ENCODE measurements at places on chromosomes 11 and 22.

DNA sequence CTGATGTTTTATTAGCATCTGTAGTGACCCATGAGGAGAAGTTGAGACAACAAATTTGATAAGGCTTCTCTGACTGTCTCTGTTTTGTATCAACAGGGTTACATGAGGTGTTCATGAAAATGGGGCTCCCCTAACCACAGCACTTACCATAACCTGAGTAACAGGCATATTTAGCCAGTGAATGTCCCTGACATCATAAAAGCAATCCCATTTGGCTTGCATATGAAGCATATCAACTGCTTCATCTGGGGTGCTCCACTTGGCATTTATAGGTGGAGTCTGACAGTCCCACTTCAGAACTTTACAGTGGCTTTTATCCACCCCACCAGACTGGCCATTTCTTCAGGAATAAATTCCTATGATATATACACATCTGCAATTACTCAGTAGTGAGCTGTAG is 257.6 kb downstream of the LUZP2 start:
- no peak for DNase-seq

- DNase-seq = no peak
Measured at GRCh38 chr22:25081409-25081824, 118.2 kb upstream of the CRYBB3 start.

- peak; percentile 17 for DNase-seq
Measured at GRCh38 chr11:22920939-22921565, 60.8 kb upstream of the CCDC179 start.

DNA sequence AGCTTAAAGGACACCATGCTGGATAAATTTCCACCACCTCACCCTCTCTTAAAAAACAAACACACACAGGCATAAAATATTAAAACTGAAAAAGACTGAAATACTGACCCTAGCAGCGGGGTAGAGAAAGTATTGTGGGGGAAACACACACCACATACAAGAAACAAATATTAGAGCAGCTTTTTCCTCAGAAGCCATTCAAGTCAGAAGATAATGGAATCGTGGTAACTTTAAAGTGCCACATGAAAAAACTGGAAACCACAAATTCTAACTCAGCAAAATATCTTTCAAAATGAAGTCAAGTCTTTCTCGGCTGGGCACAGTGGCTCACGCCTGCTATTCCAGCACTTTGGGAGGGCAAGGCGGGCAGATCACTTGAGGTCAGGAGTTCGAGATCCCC is 223.2 kb downstream of the DYNC2H1 start:
- no peak for DNase-seq

- no peak for DNase-seq
Measured at GRCh38 chr11:36376009-36376887, 80.2 kb downstream of the PRR5L start.

DNA sequence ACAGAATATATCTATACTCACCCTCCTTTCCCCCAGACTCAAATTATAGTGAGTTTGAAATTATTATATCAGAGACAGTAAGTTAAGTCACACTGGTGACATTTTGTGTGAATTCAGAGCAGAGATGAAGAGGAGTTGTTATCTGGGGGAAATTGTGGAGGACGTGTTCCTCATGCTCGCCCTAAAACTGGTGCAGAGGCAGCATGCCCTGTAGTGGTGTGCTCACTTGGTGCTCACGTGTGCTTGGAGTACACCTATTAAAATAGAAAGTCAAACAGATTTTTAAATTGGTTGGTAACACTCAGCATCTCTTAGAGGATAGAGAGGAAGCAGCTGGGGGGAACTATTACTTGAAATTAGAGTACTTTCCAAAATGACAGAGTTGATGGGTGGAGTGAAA is 51.6 kb upstream of the ADSL start:
- no peak for DNase-seq

DNA sequence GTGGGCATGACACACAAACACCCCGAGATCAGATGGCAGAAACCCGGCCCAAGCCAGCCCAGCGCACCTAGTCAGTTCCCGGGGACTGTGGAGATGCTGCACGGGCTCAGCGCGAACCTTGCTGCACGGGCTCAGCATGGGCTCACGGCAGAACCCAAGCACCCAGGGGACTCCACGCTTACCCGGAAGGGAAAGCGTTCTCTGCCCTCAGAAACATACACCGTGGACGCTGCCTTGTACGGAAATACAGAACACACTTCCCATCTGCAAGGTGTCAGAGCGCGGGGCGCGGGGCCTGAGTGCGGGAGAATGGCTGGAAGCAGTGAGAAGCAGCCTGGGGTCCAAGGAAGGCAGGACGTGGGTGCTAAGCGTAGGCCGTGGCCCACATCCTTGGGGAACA is 319.9 kb downstream of the NTM start:
- no peak for DNase-seq

- DNase-seq = no peak
Measured at GRCh38 chr22:29116397-29117123, 43.7 kb downstream of the KREMEN1 start.

DNA sequence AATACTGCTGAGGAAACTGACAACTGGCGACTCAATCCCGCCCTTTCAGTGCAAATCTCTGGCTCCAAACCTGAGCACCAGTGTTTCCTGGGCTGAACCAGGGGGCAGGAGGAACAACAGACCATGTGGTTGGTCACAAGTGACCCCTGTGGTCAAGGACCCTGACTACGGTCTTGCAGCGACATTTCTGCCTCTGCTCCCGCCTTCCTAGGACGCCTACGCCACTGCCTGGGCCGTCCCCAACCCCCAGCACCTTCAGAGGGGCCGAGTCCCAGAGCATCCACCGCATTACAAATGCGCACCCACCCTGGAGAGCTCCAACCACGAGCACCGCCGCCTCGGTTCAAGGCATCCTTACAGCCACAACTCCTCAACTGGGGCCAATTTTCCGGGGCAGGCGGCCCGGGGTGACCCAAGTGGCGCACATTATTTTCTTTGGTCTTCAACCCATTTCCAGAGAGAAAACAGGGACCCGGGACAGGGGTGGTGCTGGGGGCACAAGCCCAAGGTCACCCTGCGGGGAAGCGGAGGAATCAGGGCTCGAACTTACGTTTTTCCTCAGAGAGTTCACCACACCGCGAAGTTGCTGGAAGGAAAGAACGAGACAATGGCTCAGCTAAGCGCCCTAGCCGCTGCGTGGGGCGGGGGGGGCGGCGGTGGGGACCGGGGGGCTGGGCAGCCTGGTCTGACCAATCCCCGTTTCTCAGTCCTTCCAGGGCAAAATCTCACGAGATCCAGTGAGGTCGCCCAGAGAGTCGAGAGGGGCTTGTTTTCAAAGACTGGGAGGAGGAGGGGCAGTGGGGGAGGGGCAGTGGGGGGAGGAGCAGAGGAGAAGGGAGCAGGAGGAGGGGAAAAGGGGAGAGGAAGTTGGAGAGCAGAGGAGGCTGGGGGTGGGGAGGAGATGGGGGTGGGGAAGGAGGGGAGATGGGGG is 1.8 kb downstream of the PRAME start:
- no peak for DNase-seq

DNA sequence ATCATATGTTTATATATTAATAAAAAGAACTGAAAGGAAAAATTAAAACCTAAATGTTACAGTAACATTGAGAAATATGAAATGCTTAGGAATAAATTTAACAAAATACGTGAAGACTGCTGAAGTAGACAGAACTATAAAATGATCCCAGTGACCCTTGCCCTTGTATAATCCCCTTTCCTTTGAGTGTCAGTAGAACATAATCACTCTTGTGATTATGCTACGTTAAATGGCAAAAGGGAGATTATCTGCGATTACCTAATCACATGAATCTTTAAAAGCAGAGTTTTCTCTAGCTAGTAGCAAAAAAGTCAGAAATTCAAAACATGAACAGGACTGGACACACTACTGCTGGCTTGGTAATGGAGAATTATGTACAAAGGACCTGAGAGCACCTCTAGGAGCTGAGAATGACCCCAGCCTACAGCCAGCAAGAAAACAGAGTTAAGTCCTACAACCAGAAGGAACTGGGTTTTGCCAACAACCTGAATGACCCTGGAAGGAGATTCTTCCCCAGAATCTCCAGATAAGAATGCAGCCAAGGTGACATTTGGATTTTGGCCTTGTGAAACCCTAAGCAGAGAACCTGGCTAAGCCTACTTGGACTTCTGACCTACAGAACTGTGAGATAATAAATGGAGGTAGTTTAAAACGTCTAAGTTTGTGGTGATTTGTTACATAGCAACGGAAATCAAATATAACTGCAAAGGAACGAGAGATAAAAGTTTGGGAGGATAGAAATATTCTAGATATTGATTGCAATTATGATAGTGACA is 157.2 kb downstream of the ATG16L2 start:
- DNase-seq = no peak

- no peak for DNase-seq
Measured at GRCh38 chr11:20024172-20024935, 135.9 kb downstream of the DBX1 start.

DNA sequence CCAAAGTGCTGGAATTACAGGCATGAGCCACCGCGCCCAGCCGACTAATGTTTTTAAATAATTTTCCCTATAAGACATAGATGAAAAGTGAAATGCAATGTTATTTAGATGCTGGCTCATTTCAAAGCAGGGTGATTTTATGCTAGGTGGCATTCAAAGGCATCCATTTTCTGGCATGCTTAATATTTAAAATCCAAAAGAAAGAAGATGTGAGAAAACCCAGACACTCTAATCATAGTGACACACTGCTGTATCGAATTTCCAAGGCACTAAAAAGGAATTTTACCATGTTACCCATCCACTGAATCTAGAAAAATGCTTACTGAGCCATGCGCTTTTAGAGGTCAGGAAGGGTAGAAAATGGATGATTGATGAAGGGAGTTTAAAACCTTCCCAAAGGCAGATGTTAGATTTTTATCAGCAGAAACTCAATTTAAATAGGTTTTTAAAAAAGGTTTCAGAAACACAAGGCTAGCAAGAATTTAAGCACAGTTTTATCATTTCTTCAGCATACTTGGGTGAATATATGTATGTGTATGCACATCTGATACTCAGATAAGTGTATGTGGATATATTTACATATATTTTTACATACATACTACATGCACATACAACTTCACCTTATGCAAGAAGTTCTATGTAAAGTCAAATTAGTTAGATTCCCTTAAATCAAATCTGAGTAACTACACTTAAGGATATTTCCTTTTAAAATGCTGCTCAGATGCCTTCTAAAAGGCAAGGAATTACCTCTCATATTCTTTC is 24.1 kb upstream of the CCDC89 start:
- DNase-seq = no peak

GRCh38 chr11:130131961-130132850 is 27.4 kb upstream of the ST14 start:
- no peak for DNase-seq

DNA sequence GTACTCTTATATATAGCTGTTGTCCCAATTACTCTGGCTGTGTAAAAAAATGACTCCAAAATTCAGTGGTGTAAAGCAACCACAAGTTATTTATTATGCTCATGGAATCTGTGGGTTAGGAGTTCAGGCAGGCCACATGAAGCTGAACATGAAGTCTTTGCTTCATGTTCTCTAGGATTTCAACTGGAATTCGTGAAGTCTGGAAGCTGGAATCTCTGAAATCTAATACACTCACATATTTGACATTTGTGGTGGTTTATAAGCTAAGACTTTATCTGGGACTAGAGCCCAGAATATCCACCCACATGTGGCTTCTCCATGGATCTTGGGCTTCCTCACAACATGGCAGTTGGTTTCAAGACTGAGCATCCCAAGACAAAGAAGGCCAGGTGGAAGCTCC is 430.6 kb downstream of the MIAT start:
- DNase-seq = peak; percentile 50

DNA sequence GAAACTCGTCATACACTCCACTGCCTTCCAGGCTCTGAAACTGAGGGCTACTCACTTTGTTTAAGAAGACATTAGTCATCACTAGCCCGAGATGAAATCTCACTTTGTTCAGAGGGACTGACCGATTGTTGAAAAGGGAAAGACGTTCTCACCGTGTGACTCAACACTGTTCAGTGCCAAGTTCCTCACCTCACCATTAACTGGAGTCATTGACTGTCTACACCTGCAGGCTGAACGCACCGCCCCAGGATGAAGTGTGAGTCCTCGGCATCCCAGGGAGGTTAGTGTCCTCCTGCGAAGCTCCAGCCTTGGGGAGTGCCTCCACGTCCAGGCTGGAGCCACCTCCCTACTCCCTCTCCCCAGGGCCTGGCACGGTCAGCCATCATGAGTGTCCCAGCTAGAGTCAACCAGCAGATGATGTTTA is 30.4 kb downstream of the FADD start:
- peak; percentile 29 for DNase-seq

- DNase-seq = no peak
Measured at GRCh38 chr11:66739983-66740382, 11.0 kb upstream of the SPTBN2 start.

- no peak for DNase-seq
Measured at GRCh38 chr11:117671370-117671769, 125.6 kb downstream of the DSCAML1 start.

DNA sequence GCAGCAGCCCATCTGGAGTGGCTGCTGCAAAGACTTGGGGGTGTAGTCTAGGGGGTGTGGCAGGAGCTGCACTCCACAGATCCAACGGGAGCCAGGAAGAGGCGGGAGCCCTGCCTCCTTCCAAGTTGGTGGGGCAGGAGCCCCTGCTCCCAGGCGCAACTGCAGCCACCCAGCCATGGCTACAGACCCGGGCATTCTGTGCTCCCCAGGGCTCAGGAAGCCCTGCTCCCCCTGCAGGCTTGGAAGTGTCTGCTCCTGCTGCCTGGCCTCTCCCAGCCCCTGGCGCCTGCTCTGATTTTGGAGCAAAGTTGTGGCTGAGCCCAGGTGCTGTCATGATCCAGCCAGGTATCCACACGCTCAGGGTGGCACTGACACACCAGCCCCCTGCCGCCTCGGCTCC is 58.5 kb downstream of the CCDC34 start:
- DNase-seq = no peak

DNA sequence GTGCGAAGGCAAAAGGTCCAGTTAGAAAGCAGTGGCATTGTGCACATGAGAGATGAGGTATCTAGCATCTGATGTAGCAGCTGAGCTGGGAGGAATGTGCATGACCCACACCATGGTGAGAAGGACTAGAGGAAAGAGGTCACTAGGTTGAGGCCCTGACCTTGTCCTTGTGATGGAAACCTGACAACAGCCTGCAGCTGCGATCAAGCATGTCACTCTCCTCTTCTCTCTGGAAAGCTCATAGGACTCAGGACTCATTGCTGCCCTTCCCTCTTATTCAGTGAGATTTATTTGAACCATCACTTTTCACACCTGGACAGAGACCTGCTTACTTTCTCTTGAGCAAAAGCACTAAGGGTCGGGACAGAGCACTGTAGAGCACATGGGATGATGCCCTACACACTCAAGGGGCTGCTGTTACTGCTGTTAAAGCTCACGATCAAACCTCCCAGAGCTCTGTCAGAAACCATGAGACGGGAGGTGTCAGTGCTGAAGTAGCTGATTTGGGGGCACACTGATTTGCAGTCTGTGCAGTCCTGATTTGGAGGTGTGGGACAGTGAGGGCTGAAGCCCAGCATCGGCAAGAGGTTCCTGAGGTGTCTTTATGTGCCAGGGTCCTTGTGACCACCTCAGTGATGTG is 104.3 kb downstream of the VPREB1 start:
- DNase-seq = no peak

DNA sequence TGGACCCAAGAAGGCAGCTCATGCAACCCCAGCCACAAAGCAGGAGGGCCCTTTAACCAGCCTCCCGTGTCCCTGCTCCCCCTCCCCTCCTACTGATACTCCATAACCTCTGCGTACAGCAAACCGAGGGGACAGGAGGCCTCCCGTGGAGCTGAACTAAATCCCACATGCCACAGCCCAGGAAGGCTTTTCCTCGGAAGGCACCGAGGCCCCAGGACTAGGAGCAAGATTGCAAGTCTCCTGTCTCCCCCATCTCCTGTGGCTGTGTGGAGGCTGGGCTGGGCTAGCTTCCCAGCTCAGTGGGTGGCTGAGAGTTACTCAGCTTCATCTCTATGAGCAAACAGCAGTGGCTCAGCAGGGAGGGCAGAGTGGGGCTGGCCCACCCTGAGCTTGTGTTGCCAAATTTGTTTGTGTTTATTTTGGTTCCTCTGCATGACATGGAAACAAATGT is 62.7 kb upstream of the NECTIN1 start:
- peak; percentile 10 for DNase-seq

All from AG04449 (cell line).